ENCODE measurements at places on chromosomes 6 and 20. TPM values are rescaled to one million over a fixed set of nuclear protein-coding genes. Genes with fewer than 3 reads are reported as not detected.

GRCh38 chr6:10310826-10311225, 104.0 kb downstream of the TFAP2A start:
- DNase-seq: no peak

- no peak for DNase-seq
Measured at GRCh38 chr20:57779401-57780003, 69.7 kb upstream of the PMEPA1 start.

The TBX18 gene
- 8.7 TPM for polyA plus RNA-seq

The SLC25A27 gene
- polyA plus RNA-seq: 31.0 TPM

The TPBG gene
- 26.9 TPM for polyA plus RNA-seq

- no peak for DNase-seq
Measured at GRCh38 chr6:3456898-3457709, at the start of gene SLC22A23. Gene SLC22A23 (minus strand): TSS chr6:3457050. CDS start chr6:3456559, 491 bp downstream.

The TCP11 gene
- polyA plus RNA-seq: 2.7 TPM

The COL9A1 gene
- 27.0 TPM for polyA plus RNA-seq

The PRIM2 gene
- 20.5 TPM for polyA plus RNA-seq
